HuH-7.5 (cell line): ENCODE measurements at places on chromosomes 13 and 19.

- DNase-seq, result no peak
Observed at GRCh38 chr19:38989066-38989605, 13.6 kb upstream of the FBXO17 start.

- DNase-seq, result no peak
Observed at GRCh38 chr13:75160984-75161383, 321.0 kb downstream of the TBC1D4 start.

DNA sequence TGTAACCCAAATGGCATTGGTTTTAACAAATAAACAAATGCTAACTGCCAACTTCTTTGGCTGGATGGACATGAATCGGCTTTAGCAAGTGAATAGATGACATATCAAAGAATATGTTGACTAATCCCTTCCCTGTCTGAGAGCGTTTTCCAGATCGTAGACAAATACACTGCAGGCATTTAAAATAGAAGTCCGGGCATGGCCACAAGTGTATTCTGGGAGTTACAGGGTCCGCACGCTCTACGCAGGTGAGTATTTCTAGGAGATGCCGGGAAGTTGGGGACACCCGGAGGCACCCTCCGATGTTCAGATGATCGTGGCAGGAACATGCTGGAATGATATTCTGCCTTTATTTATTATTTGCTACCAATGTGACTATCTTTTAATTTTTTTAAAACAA, 53.2 kb upstream of the ZNF536 start:
- DNase-seq, result no peak

DNA sequence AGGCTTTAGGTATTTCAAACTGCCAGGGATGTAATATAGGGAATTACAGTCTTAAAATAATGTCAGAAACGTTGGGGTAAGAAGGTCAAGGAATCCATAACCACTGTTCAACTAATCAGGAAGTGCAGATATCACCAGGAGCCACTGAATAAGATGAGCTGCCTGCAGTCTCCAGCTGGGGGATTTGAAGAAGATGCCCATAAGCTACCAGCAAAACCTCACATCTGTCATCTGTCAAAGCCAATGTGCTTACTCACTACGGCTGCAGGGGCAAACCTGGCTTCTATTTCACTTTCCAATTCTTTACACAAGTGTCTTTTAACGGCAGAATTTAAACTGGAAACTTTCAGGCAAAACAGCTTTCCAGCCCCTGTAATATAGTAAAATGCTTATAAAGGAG, 1410.1 kb upstream of the ATXN8OS start:
- no peak for DNase-seq

- DNase-seq, result no peak
Observed at GRCh38 chr13:41897126-41897525, 63.8 kb downstream of the VWA8 start.

DNA sequence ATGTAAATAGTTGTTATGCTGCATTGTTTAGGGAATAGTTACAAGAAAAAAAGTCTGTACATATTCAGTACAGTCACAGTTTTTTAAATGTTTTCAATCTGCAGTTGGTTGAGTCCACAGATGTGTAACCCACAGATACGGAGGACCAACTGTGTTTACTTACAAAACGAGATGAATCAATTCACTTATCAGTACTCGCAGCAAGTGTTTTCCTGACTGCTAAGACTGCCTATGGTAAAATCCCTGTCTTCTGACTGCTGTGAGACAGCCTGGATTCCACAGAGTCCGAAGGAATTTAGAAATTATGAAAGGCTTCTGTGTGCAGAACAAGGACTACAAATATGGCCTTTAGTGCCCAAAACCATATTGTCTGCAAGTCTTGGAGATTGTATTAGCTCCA, 45.7 kb upstream of the C1QTNF9 start:
- no peak for DNase-seq

DNA sequence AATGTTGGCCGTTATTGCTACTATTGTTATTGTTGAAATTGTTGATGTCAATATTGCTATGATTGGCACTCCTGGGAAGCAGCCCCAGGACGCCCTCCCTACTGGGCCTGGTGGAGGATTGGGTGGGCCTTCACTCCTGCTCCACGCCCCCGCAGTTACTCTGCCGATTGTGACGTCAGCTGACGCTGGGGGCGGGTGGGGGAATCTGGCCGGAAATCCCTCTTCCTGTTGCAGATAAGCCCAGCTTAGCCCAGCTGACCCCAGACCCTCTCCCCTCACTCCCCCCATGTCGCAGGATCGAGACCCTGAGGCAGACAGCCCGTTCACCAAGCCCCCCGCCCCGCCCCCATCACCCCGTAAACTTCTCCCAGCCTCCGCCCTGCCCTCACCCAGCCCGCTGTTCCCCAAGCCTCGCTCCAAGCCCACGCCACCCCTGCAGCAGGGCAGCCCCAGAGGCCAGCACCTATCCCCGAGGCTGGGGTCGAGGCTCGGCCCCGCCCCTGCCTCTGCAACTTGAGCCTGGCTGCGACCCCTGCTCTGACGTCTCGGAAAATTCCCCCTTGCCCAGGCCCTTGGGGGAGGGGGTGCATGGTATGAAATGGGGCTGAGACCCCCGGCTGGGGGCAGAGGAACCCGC, at the start of gene ETV2:
TSS of gene ETV2 (plus strand) at position 231 of the 637 bp plus-strand sequence. CDS start 716 bp downstream, outside the sequence.
- DNase-seq, result no peak

DNA sequence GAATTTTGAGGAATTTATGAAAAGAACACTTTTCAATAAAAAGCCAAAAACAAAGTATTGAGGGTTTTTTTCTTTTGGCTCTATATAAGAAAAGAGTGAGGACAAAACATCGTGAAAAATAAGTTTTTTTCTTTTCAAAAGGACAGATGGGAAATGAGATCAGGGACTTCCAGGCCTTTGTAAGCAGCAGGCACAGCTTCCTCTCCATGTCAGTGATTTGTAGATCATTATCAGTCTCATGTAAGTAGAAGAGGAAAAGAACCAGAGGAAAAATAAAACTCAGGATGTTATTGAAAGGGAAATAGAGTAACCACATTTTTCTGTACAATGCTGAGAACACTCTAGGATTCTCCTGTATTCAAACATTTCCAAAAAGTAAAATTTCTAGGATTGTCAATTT, 29.9 kb downstream of the DOCK9 start:
- DNase-seq, result no peak

GRCh38 chr19:40586611-40587010, 9.9 kb downstream of the SHKBP1 start:
- no peak for DNase-seq

GRCh38 chr13:51412431-51412830, 40.4 kb downstream of the INTS6 start:
- no peak for DNase-seq

GRCh38 chr19:40519352-40520322, 52.8 kb downstream of the SPTBN4 start:
- DNase-seq, result no peak

- DNase-seq, result peak; percentile 40
Observed at GRCh38 chr13:48783181-48783630, 129.5 kb downstream of the CYSLTR2 start.

- DNase-seq, result no peak
Observed at GRCh38 chr13:111514610-111515306, 194.3 kb downstream of the TEX29 start.

DNA sequence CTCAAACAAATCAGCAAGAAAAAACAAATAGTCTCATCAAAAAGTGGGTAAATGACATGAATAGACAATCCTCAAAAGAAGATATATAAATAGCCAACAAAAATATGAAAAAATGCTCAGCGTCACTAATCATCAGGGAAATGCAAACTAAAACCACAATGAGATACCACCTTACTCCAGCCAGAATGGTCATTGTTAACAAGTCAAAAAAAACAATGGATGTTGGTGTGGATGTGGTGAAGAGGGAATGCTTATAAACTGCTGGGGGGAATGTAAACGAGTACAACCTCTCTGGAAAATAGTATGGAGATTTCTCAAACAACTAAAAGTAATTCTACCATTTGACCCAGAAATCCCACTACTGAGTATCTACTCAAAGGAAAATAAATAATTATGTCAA, 239.2 kb upstream of the RFC3 start:
- no peak for DNase-seq

DNA sequence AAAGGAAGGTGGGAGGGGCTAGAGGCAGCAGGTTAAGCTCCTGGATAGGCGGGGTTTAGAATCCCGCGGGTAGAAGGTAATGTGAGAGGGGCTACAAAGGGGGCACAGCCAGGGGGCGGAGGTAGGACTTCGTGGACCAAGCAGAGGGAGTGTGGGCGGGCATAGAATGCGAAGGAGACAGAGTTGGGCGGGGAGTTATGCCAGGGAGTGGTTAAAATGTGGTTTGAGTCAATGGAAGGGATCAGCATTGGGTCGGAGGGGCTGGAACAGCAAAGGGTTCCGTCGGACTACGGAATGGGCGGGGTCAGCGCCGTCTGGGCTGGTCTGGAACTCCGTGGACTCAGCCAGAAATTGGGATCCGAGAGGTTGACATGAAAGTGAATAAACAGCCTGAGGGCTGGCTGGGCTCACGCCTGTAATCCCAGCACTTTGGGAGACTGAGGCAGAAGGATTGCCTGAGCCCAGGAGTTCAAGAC, 3.0 kb downstream of the LTBP4 start:
- no peak for DNase-seq

- no peak for DNase-seq
Observed at GRCh38 chr13:107376341-107377125, 808.6 kb upstream of the ARGLU1 start.

DNA sequence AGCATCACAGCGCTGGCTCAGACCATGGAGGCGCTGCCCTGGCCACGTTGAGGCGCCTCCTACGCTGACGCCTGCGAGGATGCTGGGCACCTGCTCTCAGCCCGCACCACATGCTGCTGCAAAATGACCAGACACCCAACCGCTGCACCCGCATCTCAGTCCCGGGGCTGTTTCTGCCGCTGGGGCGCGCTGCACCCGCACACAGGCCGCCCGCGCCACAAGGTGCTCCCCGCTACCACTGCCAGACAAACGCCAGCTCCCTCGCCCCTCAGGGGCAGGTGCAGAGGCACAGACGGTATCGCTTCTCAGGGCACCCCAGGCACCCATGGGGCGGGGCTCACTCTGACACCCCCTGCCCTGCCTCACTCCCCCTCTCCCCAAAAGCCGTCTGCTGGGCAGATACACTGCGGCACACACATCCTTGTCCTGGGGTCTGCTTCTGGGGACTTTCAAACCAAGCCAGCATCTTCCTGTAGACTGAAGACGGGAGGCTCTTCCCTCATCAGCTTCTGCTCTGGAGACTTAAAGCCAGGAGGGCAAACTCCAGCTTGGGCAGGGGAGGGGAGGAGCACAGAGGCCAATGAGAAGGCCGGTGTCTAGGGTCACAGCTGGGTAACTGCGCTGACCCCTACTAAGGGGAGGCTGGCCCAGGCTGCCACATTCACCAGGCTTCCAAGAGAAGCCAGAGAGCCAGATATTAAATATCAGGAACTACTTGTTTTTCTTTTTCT, 16.3 kb downstream of the CHERP start:
- no peak for DNase-seq

DNA sequence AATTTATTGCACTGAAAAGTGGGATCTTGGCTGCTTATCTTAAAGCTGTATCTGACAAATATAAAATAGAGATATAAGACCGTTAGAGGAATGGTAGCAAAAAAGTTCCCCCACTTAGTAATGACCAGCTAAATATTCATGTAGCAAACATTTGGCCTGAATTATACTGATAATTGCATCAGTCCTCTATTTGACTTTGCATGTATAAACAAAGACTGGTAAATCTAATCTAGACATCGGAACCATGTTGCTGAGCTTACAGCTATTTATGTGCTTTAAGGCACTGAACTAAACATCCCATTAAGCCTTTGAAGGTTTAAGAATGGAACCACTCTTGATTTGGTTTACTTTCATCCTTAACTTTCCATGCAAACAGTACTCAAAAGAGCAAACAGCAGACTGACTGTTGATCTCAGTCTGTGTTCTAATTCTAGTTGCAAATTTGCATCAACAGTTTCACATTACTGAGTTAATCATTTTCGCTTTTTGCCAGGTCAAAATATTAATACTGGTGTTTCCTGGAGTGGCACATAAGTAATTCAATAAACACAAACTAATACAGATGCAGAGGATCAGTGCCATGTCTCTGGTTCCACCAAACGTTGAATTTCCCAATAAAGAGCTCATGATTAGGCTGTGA, 203.5 kb upstream of the HTR2A start:
- DNase-seq, result no peak

- DNase-seq, result no peak
Observed at GRCh38 chr13:74641586-74641985, 507.4 kb upstream of the KLF12 start.

DNA sequence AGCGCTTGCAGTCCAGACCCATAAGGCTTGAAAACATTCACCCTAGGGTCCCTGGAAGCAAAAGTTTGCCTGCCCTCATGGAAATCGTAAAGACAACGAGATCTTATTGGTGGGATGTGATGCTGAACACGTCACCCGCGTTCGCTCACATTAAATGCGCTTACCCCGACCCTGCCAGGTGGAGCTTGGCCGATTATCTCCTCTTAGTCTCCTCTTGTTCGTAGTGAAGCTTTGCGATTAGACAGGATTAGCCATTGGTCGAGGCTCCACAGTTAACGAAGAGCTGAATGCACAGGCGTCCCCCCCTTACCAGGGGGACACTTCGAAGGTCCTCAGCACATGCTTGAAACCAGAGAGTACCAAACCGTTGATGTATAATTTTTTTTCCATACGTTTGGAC, 16.0 kb upstream of the KDM4B start:
- DNase-seq, result no peak

GRCh38 chr13:110062777-110063442, 244.0 kb downstream of the COL4A1 start:
- DNase-seq, result no peak

- DNase-seq, result no peak
Observed at GRCh38 chr13:102598061-102598460, 1.3 kb downstream of the TPP2 start.

GRCh38 chr19:55687281-55688201, 12.5 kb downstream of the EPN1 start:
- no peak for DNase-seq

DNA sequence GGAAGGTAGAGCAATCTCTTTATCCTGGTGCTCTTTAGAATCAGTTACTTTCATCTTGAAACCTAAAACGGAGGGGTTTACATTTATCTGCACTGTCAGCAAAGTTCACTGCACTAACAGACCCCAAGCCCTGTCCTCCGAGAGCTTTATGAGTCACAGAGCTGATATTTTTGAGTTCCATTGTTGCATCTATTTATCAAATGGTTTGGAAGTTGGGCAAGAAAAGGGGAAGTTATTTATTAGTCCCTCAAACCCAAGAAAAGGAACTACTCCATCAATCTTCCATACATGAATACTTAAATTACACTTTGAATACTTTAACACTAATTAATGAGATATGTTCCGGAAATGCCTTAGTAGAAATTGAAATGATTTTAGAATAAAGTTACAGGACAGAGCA, 55.5 kb downstream of the EDNRB start:
- DNase-seq, result no peak

- DNase-seq, result no peak
Observed at GRCh38 chr13:48950501-48950875, 25.2 kb upstream of the FNDC3A start.

GRCh38 chr13:61204025-61204424, 211.6 kb downstream of the PCDH20 start:
- DNase-seq, result no peak

- DNase-seq, result peak; percentile 42
Observed at GRCh38 chr13:75635828-75636435, at the start of gene LMO7. TSS of gene LMO7 (plus strand) at chr13:75636330. CDS start at chr13:75636658, 328 bp downstream.

- DNase-seq, result no peak
Observed at GRCh38 chr13:47846886-47847285, 154.2 kb downstream of the SUCLA2 start.
